ENCODE measurements at places on chromosomes 7 and 10. TPM values are rescaled to one million over a fixed set of nuclear protein-coding genes. Genes with fewer than 3 reads are reported as not detected.

DNA sequence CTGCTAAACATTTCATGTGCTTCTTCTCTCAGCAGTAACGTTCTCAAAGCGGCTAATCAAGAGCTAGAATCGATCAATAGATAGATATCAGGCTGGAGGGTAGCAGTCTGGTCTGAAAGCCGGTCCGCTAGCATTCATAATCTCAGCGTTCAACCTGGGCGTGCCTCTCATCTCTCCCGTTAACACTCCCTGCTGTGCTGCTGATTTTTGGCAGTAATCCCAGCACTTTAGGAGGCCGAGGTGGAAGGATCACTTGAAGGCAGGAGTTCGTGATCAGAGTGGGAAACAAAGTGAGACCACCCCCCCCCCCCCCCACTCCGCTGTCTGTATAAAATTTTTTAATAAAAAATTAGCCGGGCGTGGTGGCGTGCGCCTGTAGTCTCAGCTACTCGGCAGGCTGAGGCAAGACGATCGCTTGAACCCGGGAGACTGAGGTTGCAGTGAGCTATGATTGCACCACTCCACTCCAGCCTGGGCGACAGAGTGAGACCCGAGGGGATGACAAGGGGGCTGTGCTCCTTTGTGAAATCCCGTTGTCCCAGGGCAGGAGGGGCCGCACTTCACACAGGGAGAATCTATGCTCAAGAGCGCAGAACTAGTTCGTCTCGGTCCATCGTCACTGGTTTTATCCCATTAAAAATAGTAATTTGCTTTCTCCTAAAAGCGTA is 624 bp upstream of the CEP55 start:
- H3K27me3 ChIP-seq = no peaks in the 10 kb centered on the region
- peaks cover 3% of the 10 kb centered on the region for H3K4me1 ChIP-seq
- H3K27ac ChIP-seq = peak overlapping the region; percentile 32

DNA sequence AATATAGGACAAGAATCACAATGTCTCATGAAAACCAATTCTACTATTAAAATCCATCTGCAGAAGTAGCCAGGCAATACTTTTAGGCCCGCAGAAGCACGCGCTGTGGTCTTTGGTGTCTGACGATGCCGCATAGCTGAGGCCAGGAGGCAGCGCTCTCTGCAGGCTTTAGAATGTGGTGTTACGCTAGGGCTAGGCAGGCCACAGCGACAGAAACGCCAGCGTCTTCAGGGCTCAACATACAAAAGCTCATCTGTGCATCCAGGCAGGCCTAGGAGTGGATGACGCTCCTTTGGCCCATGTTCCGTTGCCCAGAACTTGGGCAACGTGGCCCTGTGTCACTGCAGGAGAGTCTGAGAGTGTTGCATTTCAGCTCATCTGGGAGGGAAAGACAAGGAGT is 601.1 kb upstream of the FOXK1 start:
- H3K36me3 ChIP-seq = no peaks in the 10 kb centered on the region
- DNase-seq = no peak
- no peak overlapping the region for H3K4me3 ChIP-seq

- no peaks in the 10 kb centered on the region for H3K4me1 ChIP-seq
- H3K27ac ChIP-seq = no peak overlapping the region
- peak; percentile 22 for DNase-seq
- peaks cover 100% of the 10 kb centered on the region for H3K36me3 ChIP-seq
Measured at GRCh38 chr7:98984126-98984525, 105.8 kb downstream of the TRRAP start.

GRCh38 chr7:47239931-47240421 is 341.9 kb downstream of the TNS3 start:
- no peaks in the 10 kb centered on the region for H3K27me3 ChIP-seq
- H3K4me1 ChIP-seq = no peaks in the 10 kb centered on the region
- no peaks in the 10 kb centered on the region for H3K36me3 ChIP-seq
- DNase-seq = no peak
- no peak overlapping the region for H3K27ac ChIP-seq
- H3K4me3 ChIP-seq = no peak overlapping the region

- no peaks in the 10 kb centered on the region for H3K36me3 ChIP-seq
- no peaks in the 10 kb centered on the region for H3K4me1 ChIP-seq
- no peaks in the 10 kb centered on the region for H3K27me3 ChIP-seq
- H3K27ac ChIP-seq = no peak overlapping the region
Measured at GRCh38 chr7:46146454-46147255, 225.6 kb upstream of the IGFBP3 start.

GRCh38 chr10:31017534-31018355 is 13.9 kb downstream of the ZNF438 start:
- no peak overlapping the region for H3K27ac ChIP-seq
- no peaks in the 10 kb centered on the region for H3K36me3 ChIP-seq
- no peak overlapping the region for H3K4me3 ChIP-seq
- H3K27me3 ChIP-seq = no peaks in the 10 kb centered on the region
- DNase-seq = no peak
- H3K4me1 ChIP-seq = peaks cover 4% of the 10 kb centered on the region

- no peak overlapping the region for H3K27ac ChIP-seq
- no peaks in the 10 kb centered on the region for H3K36me3 ChIP-seq
- H3K4me3 ChIP-seq = no peak overlapping the region
- no peak for DNase-seq
- peaks cover 12% of the 10 kb centered on the region for H3K27me3 ChIP-seq
Measured at GRCh38 chr7:5598769-5599371, 175.2 kb upstream of the TNRC18 start.

DNA sequence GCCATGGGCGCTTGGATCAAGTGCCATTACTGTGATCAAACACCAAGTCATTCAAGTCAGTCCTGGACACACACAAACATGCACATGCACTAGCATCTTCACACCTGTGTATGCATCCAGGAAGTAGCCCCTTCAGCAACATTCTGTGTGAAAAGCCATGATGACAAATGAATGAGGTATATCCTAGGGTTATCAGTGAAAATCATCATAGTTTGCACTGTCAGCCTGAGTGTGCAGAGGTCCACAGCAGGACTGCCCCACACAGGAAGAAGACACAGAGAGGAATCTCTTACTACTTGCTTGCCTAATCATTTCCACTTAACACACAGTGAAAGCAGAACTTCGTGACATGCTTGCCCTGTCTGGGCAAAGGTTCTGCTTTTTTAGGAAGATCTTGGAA is 184.0 kb upstream of the ADO start:
- H3K4me3 ChIP-seq = no peak overlapping the region
- H3K27me3 ChIP-seq = no peaks in the 10 kb centered on the region
- no peaks in the 10 kb centered on the region for H3K36me3 ChIP-seq

DNA sequence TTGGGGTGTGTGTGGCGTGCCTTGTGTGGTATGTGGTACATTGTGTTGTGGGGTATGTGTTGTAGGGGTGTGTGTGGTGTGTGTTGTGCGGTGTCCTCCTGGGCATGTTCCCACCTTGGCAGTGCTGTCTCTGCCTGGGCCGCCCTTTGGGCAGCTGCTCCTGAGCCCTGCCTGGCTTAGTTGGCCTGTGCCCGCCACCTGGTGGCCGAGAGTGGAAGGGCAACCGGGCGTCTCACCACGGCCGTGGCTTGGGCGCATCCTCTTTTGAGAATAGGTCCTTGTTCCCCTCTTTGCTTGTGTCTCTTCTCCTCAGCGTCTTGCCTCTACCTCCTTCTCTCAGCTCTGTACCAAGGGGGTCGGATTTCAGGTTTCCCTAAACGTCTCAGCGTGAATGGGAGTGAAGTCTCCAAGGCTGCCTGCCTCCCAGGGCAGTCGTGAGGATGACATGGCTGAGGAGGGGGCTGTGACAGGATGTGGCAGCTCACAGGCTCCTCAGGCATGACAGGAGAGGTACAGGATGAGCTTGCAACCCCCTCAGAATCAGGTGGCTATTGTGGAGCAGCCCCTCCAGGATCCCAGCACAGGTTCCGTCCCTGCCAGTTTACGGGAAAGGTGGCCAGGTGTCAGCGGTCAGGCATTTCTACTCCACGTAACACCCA is 98.4 kb upstream of the PODXL start:
- H3K4me1 ChIP-seq = no peaks in the 10 kb centered on the region
- no peaks in the 10 kb centered on the region for H3K36me3 ChIP-seq
- H3K27ac ChIP-seq = no peak overlapping the region
- DNase-seq = peak; percentile 91
- H3K4me3 ChIP-seq = no peak overlapping the region

DNA sequence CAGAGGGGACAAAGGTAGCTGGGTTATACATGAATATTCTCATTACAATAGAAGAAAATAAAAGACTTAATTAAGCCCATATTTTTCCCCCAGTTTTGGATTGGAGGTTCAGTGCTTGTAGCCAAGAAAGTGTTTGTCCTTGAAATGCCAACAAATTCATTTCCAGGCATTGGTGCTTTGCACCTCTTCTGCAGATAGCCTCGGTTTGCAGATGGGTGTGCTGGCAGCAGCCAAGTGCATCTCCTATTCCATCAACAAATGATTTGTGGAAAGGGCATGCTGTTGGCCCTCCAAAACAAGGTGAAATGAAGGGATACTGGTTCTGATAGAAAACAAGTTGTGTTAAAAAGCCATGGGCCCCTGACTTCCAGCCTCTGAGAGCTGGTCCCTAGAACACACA is 187.3 kb downstream of the DPY19L1 start:
- no peaks in the 10 kb centered on the region for H3K4me1 ChIP-seq
- H3K36me3 ChIP-seq = no peaks in the 10 kb centered on the region
- H3K4me3 ChIP-seq = no peak overlapping the region
- no peak overlapping the region for H3K27ac ChIP-seq

GRCh38 chr10:122659126-122659525 is 40.5 kb downstream of the C10orf120 start:
- peak; percentile 16 for DNase-seq
- no peak overlapping the region for H3K27ac ChIP-seq
- no peak overlapping the region for H3K4me3 ChIP-seq
- H3K4me1 ChIP-seq = peaks cover 11% of the 10 kb centered on the region
- H3K27me3 ChIP-seq = no peaks in the 10 kb centered on the region

DNA sequence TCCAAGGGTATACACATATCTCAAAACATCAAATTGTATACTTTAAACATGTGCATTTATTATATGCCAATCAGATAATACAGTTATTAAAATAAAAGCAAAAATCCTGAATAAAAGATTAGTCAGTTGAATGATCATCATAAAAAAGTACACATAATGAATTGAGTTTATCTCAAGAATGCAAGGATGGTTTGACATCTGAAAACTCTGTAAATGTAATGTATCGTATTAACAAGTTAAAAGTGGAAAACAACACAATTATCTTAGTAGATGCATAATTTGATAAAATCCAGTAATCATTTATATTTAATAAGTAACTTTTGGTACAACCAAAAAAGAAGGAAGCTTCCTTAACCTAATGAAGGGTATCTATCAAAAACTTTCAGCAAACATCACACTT is 86.6 kb downstream of the COL28A1 start:
- H3K27me3 ChIP-seq = no peaks in the 10 kb centered on the region
- no peak overlapping the region for H3K4me3 ChIP-seq
- no peak overlapping the region for H3K27ac ChIP-seq
- H3K4me1 ChIP-seq = no peaks in the 10 kb centered on the region

- H3K36me3 ChIP-seq = no peaks in the 10 kb centered on the region
- H3K27ac ChIP-seq = no peak overlapping the region
- H3K27me3 ChIP-seq = no peaks in the 10 kb centered on the region
- DNase-seq = no peak
- no peaks in the 10 kb centered on the region for H3K4me1 ChIP-seq
Measured at GRCh38 chr7:3158341-3158760, 114.7 kb upstream of the CARD11 start.

GRCh38 chr7:30177186-30177585 is 42.4 kb downstream of the MTURN start:
- H3K27ac ChIP-seq = no peak overlapping the region
- H3K36me3 ChIP-seq = no peaks in the 10 kb centered on the region
- H3K4me3 ChIP-seq = no peak overlapping the region
- H3K4me1 ChIP-seq = peaks cover 10% of the 10 kb centered on the region

DNA sequence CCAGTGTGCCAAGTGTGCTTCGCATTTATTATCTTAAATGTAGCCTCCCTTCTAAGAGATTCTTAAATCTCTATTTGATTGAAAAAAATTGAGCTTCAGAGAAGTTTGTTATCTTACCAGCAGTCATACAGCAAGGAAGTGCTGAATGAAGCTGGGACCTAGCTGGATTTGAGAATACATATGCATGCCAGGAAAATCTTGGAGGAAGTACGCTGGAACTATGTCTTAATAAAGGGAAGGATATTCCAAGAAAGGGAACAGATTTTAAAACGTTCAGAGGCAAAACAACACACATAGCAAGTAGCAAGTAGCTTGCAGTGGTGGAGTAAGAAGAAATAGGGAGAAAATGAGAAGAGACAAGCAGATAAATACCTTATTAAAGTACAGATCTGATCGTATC is 1.5 kb downstream of the CFAP70 start:
- no peaks in the 10 kb centered on the region for H3K36me3 ChIP-seq
- DNase-seq = no peak
- H3K4me1 ChIP-seq = peaks cover 7% of the 10 kb centered on the region

DNA sequence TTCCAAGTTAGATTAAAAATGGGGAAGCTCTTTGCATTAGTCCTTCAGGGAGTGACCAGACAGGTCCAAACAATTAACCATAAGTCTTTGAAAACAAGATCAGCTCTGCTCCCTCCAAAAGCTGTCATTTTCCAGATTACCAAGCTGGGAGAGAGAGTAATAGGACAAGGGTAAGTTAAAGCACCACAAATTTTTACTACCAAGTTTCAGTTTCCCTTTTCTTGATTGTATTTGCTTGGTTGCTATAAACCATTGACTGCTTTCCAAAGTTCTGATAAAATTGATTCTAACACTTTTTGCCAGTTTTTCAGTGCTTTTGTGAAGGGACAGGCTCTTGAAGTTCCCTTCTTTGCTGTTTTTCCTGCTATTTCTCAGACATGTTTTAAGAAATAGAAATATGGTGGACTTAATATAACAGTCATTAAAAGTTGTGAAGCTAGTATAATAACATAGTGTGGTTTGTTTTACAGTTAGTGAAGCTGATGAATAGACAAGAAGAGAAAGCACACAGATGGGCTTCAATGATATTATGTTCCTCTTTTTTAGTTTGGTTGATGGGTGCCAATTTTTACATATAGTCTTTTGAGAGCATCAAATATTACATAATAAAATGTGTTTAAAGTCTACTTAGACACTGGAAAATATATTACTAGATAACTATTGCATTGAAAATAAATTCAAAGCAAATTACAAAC is 40.0 kb upstream of the ZNF365 start:
- DNase-seq = no peak
- H3K27ac ChIP-seq = no peak overlapping the region
- no peak overlapping the region for H3K4me3 ChIP-seq
- no peaks in the 10 kb centered on the region for H3K36me3 ChIP-seq

SLC39A12 gene
- total RNA-seq = 0.29 TPM

STEAP2 gene
- total RNA-seq = 11.5 TPM

PLEKHS1 gene
- total RNA-seq = not detected

OR6B1 gene
- total RNA-seq = not detected

HK1 gene
- 84.0 TPM for total RNA-seq

HKDC1 gene
- total RNA-seq = 9.6 TPM

ADAMTS14 gene
- total RNA-seq = 0.55 TPM

NME8 gene
- 2.1 TPM for total RNA-seq

ACTR3C gene
- total RNA-seq = 20.1 TPM

RBM20 gene
- total RNA-seq = 0.41 TPM

SFXN4 gene
- 20.8 TPM for total RNA-seq

PKD2L1 gene
- 2.1 TPM for total RNA-seq

ZNF365 gene
- total RNA-seq = 1.3 TPM

C10orf90 gene
- not detected for total RNA-seq
